Fibroblast of skin of left biceps (primary cell): ENCODE measurements at places on chromosomes 3 and 15.

GRCh38 chr3:67809370-67809935 lies 155.0 kb upstream of the SUCLG2 start:
- no peak for DNase-seq

GRCh38 chr15:93180656-93181055 lies 91.6 kb upstream of the RGMA start:
- no peak for DNase-seq

DNA sequence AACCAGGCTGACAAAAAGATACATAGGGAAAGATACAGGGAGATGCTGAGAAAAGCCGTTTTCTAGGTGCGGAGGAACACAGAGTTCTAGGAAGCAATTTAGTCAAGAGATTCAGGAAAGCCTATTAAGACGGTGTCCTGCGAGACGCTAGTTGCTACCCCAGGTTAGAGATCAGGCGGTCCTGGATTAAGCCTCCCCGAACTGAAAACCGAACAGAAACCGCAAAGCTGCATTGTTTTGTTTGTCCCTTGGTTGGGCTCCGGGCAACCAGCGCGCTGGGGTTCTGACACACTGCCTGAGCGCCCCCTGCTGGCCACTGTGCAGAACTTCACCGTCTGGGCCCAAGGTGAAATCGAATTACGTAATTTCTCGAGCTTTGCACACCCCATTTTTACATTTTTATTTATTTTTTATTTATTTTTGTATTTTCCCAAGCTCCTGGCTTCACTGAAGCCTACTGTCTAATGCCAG lies 37.3 kb upstream of the NDUFB4 start:
- DNase-seq = peak; percentile 55

GRCh38 chr3:159798951-159799350 lies 189.7 kb upstream of the IL12A start:
- DNase-seq = peak; percentile 49

GRCh38 chr15:37031198-37031597 lies 69.2 kb downstream of the MEIS2 start:
- DNase-seq = peak; percentile 68

GRCh38 chr3:14823910-14824629 lies 5.3 kb downstream of the FGD5 start:
- no peak for DNase-seq
